Spleen (tissue), 13 donors: ENCODE measurements at places on chromosomes 3 and 15. TPM values are rescaled to one million over a fixed set of nuclear protein-coding genes. Genes with fewer than 3 reads are reported as not detected.

DNAH12 gene
- not detected for total RNA-seq

- H3K27ac ChIP-seq, result no peak overlapping the region
- DNase-seq, result no peak
- peaks cover 56% of the 10 kb centered on the region for H3K36me3 ChIP-seq
These were observed 1.7 kb downstream of the UNC45A start for GRCh38 chr15:90936823-90937222.

GRCh38 chr3:41819236-41819635, 142.7 kb downstream of the ULK4 start:
- H3K27ac ChIP-seq, result no peak overlapping the region
- peaks cover 8% of the 10 kb centered on the region for H3K36me3 ChIP-seq
- no peak for DNase-seq
- no peak overlapping the region for H3K4me3 ChIP-seq
- H3K27me3 ChIP-seq, result no peaks in the 10 kb centered on the region
- H3K4me1 ChIP-seq, result no peaks in the 10 kb centered on the region

GRCh38 chr3:9915254-9916141, 1.4 kb upstream of the IL17RC start:
- H3K4me1 ChIP-seq, result peaks cover 47% of the 10 kb centered on the region
- no peaks in the 10 kb centered on the region for H3K27me3 ChIP-seq
- H3K4me3 ChIP-seq, result peak overlapping the region; percentile 54
- peak; percentile 89 for DNase-seq
- peak overlapping the region; percentile 79 for H3K27ac ChIP-seq
- H3K36me3 ChIP-seq, result no peaks in the 10 kb centered on the region

DNA sequence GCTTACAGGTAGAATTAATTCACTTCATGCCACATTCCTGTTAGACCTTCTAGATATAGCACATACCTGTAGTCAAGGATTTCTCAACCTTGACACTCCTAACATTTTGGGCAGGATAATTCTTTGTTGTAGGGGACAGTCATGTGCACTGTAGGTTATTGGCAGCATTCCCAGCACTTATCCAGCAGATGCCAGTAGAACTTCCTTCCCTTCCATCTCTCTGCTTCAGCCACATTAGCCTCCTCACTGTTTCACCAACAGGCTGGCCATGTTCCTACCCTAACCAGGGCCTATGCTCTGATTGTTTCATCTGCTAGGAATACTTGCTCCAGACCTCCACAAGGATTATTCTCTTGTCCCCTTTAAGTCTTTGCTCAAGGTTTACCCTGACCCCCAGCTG, 68.0 kb upstream of the STAC start:
- H3K27ac ChIP-seq, result no peak overlapping the region
- no peak overlapping the region for H3K4me3 ChIP-seq
- no peaks in the 10 kb centered on the region for H3K4me1 ChIP-seq
- H3K36me3 ChIP-seq, result no peaks in the 10 kb centered on the region
- no peak for DNase-seq

DNA sequence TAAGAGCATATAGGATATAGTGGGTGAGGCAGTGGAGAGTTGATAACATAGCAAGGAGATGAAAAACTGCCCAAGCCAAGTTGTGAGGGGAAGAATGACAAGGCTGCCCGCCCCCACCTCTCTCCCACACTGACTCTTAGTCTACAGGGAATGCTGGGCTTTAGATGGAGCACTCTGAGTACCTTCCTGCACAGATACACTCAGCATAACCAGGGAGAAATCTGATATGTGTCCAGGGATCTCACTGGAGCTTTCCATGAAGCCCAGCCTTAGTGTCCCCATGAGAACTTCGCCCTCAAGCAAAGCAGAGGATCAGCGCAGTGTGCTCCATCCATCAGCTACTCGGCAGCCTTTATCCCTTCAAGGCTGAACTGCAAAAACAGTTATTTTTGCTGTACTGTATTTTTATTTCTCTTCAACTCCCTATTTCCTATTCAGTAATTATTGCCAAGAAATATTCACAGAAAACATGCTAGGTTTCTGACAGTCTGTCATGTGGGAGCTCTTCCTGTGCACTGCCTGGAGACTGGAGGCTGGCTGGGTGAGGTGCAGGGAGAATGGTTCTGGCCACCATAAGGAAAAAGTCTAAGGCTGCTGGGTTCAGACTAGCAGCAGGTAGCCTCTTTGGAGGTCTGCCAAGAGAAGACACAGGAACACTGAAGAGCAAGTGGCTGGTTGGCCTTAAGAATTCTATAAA, 475.2 kb upstream of the PPP2R3A start:
- H3K4me1 ChIP-seq, result no peaks in the 10 kb centered on the region
- no peak for DNase-seq
- no peak overlapping the region for H3K4me3 ChIP-seq
- H3K27ac ChIP-seq, result no peak overlapping the region
- H3K27me3 ChIP-seq, result no peaks in the 10 kb centered on the region
